ENCODE measurements at places on chromosomes 3 and 15. TPM values are rescaled to one million over a fixed set of nuclear protein-coding genes. Genes with fewer than 3 reads are reported as not detected.
A peak's percentile ranks its signal among the peaks of the same experiment; 100 is the strongest.

DNA sequence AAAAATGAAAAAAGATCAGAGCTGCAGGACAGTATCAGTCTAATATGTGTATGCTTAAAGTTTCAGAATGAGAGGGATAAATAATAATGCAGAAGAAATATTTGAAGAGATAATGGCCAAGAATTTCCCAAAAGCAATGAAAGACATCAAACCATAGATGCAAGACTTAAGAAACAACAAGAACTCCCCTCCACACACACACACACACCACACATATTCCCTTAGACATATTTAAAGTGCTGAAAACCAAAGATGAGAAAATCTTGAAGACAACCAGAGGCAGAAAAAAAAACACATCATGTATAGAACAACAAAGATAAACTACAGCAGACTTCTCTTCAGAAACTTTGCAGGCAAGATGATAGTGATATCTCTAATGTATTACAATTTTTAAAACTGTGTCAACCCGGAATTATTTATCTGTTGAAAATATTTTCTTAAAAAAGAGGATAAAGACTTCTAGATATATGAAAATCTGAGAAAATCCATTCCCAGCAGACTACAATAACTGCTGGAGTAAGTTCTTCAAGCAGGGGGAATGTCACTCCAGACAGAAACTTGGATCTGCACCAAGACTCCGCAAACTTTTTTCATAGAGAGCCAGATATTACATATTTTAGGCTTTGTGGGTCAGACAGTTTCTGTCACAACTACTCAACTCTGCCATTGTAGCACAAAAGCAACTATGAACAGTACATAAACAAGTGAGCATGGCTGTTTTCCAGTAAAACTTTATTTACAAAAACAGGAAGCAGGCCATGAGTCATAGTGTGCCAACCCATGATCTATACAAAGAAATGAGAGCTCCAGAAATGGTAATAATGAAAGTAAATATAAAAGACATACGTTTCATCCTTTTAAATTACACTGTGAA, 223.4 kb upstream of the CGNL1 start:
- DNase-seq, result peak; percentile 32

GRCh38 chr3:88078932-88079331, 19.9 kb downstream of the ZNF654 start:
- no peak for DNase-seq

- DNase-seq, result no peak
These were observed 316.8 kb downstream of the POLQ start for GRCh38 chr3:121228971-121229370.

DNA sequence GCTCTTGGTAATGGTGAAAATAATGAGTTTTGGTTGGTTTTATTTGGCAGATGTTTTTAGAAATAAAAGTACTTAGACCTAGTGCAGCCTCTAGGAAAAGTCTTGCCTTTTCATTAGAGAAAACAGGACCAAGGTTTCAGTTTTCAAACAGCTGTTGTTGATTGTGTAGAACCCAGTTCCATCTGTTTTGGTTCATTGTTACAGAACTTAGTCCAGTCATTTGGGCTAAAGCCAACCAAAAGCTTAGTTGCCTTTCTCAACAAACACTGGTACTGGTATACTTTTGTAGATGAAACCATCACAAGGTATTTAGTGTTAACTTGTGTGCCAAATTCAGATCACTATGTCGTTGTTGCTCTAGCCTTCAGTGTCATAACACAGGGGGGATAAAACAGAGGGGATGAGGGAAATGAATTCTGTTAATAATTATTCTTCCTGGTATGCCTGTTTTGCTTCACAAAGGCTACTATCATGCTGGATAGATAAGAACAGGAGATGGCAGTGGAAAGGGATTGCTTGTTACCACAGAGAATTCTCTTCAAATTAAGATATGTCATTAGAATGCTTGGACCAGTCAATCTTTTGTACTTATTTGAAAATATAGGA, 12.6 kb upstream of the APH1B start:
- no peak for DNase-seq

DNA sequence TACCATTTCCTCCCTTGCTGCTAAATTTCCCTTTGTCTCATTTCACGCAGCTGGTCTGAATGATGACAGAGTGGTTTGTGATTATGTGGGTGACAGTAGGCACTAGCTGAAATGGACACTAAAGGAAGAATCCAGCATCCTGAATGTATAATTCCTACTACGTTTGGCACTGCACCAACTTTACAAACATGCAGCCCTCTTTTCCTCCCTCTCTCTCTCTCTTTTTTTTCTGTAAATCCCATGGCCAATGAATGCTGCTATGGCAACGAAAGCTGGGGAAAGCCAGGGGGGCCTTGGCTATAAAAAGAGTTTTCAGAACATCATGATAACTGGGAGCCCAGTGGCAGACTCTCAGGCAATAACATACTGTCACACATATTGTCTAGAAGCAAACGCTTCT, 367.2 kb upstream of the AGTR1 start:
- no peak for DNase-seq

DNA sequence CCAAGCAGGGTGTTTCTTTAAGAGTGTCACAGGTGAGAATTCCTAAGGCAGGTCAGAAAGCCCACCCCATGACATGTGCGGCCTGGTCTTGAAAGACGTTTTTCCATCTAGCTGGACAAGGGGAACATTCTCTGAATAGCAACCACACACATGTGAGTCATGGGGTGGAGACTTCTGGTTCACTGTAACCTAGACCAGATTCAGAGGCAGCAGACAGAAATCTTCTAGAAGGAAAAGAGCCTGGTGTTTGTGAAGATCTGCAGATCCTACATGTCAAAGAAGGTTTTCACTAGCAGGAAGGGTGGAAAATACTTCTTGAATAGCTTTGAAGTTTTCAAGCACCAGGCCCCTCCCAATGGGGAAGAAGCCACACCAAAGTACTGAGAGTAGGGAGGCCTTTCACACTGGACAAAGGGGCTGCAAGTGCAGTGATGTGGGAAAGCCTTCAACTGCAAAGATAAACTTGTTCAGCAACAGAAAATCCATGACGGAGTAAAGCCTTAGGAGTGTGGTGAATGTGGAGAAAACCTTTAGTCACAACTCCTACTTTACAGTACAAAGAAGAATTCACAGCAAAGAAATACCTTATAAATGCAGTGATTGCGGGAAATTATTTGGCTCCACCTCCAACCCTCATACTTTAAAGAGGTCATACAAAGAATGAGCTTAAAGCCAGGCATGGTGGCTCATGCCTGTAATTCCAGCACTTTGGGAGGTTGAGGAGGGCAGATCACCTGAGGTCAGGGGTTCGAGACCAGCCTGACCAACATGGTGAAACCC, 17.6 kb downstream of the ADAM10 start:
- DNase-seq, result peak; percentile 87

DNA sequence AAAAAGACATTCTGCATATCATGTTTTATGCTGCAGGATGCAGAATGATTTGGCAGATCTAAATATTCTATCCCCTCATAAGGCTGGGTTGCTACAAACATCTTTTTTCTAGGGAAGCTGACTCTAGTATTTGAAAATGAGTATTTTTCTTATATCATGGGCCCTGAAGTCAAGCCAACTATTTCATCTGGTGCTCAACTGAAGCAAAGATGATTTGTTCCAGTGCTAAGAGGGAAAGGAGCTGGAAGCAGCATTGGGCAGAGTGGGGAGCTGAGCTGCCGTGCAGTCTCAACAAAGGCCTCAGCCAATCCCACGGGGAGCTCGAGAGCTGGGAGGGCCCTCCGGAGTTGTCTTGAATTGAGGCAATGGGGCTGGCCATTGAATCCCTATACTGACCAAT, 155.3 kb upstream of the SLCO3A1 start:
- DNase-seq, result no peak

GRCh38 chr15:51139091-51139490, 44.4 kb upstream of the TNFAIP8L3 start:
- no peak for DNase-seq

DNA sequence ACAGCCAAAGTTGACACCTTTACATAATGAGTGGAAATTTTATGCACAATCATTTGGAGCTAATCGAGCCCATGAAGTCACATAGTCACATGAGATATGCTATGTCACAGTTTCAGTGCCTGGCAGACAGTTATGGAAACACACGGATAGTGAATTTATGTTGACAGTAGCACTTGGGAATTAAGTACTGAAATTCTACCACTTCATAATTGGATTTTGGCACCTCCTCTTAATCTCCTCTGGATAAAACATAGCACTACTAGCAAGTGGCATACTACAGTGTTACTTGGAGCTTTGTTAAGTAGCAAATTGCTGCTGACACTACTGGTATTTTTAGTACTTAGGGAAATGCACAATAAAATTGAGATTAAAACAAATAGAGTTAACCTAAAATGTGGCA, 1679.4 kb downstream of the OTOL1 start:
- DNase-seq, result no peak

DNA sequence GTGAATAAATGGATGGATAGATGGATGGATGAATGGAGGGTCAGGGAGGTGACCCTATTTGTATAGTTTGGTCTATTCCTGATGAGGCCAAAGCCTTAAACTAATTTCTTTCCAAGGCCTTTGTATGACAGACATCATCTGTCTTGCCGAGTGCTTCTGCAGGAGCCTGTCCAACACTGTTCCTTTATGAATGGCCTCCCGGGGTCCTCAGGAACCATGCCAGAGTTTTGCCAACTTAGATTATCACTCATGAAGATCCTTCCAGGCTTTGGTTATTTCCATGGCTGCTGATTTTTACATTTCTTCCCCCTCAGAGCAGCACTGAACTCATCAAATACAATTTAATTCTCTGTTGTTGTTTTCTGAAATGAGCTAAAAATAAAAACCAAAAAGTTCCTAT, 133.0 kb upstream of the SOX2 start:
- DNase-seq, result no peak

- DNase-seq, result no peak
These were observed 299.6 kb downstream of the UNC13C start for GRCh38 chr15:54277834-54278233.

- no peak for DNase-seq
These were observed 13.9 kb downstream of the EOGT start for GRCh38 chr3:68999605-69000004.

DNA sequence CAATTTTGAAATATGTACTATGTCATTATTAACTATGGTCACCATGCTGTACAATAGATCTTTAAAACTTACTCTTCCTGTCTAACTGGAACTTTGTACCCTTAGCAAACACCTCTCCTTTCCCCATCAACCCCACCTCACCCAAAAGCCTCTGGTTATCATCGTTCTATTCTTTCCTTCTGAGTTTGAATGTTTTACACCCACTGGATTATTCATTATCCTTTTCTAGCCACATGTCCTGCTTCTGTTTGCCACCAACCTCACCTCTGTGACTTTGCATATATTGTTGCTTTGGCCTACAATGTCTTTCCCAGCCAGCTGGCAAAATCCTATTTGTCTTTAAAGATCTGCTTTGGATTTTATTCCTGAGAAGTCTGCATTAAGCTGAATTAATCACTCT, 102.6 kb upstream of the TSPAN3 start:
- DNase-seq, result no peak

- DNase-seq, result peak; percentile 89
These were observed 196.2 kb upstream of the CFAP20DC start for GRCh38 chr3:59245859-59246501.

DNA sequence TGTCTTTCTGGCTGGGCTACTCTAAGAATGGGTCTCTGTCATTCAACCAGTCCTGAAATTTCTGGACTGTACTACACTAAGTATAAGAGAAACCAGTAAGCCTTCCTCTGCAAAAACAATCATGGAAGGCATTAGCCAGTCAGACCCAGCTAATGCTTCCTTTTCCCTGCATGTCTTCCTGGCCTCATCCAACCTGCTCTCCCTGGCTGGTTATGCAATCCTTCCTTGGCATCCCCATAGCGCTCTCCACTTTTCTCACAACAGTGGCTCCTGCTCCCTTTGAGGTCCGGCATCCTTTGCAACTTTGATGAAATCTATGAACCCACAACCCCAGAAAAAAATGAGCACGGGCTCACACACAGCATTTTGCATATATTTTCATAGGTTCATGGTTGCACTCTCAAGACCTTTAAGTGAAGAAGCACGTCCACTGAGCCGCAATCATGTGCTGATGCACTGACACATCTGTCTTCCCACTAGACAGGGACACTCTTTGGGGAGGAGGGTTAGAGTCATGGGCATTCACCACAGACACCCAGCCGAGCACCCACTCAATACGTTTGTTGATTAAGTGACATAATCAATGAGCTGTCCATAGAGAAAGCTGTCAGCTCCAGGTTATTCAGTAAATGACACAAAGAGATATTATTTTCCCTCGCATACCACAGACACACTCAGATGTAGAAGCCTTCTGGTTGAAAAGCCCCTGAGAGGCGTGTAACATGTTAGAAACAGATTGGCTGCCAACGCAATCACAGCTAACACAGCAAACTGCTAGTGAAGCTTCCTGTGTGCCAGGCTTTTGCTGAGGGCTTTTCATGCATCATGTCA, 66.7 kb downstream of the PLD1 start:
- DNase-seq, result no peak

- peak; percentile 63 for DNase-seq
These were observed 34.8 kb downstream of the RBPMS2 start for GRCh38 chr15:64740311-64741170.

- peak; percentile 96 for DNase-seq
These were observed 45.0 kb upstream of the WWTR1 start for GRCh38 chr3:149702691-149703441.

Gene SLC4A7
- 37.9 TPM for total RNA-seq

Gene ERICH6
- not detected for total RNA-seq

Gene ARL14
- total RNA-seq, result 0.68 TPM

Gene FAM107A
- total RNA-seq, result not detected

Gene SERPINI2
- not detected for total RNA-seq

Measured in HT1080 (cell line).